Mesangial cell (primary cell): ENCODE measurements at places on chromosomes 3 and 15. TPM values are rescaled to one million over a fixed set of nuclear protein-coding genes. Genes with fewer than 3 reads are reported as not detected.

GNAT1 gene
- total RNA-seq: not detected in 2 replicates

LEKR1 gene
- 0.38 and 0.65 TPM in 2 replicates for total RNA-seq

FBXW12 gene
- total RNA-seq: 0.25 TPM in 1 of 2 replicates, not detected in the other

GOLGA6A gene
- not detected in 2 replicates for total RNA-seq

DCUN1D1 gene
- total RNA-seq: 10.5 and 11.7 TPM in 2 replicates

FBXO40 gene
- not detected in 2 replicates for total RNA-seq

CFAP91 gene
- total RNA-seq: 2.0 and 3.2 TPM in 2 replicates

SNX1 gene
- 24.5 and 31.4 TPM in 2 replicates for total RNA-seq

IL17RE gene
- total RNA-seq: 1.1 and 4.6 TPM in 2 replicates
